Stimulated activated CD4-positive, alpha-beta T cell treated with anti-CD3 and anti-CD28 coated beads, TNF-alpha, amount 100 ng/mL, for 4 hours (primary cell): ENCODE measurements at places on chromosomes 1 and 21.
A peak's percentile ranks its signal among the peaks of the same experiment; 100 is the strongest.

DNA sequence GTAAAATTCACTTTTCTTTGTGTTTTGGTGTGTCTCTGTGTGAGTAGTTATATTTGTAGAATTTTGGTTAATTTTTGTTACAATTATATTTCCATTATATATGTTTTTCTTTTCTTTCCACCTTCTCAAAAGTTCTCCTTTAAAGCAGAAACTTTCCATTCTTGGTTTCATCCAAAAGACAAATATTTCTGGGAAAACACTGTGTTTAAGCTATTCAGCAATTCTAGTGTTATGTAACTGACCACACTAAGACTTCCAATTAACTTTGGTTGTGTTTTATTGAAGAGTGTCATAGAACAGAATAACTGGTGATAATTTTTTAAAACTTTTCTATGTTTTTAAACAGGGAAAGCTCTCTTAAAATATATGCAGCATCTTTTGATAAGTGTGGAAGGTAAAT lies 13.6 kb upstream of the RGL1 start:
- DNase-seq, result no peak

GRCh38 chr1:200668514-200669313 lies 993 bp downstream of the DDX59 start:
- DNase-seq, result no peak

GRCh38 chr1:8524627-8525157 lies 206.8 kb downstream of the SLC45A1 start:
- DNase-seq, result no peak

DNA sequence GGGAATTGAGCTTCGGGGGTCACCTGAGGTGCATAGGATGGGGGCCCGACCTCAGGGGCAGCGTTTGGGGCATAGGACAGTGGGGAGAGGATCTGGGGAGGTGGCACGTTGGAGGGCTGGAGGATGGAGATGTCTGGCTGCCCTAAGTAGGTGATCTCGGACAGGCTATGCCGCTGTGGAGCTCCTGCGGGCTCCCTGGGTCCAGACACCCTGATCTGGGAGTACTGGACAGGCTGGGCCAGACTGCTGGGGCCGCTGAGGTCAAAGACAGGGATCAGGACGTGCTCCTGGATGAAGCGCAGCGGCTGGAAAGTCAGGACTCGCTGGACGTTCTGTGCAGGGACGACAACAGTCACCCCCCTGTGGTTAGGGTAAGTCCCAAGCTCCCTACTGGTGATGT lies 9.5 kb upstream of the MYOM3 start:
- no peak for DNase-seq

- no peak for DNase-seq
These were observed 38.6 kb downstream of the KCNN3 start for GRCh38 chr1:154831462-154831861.

GRCh38 chr1:199774433-199775089 lies 252.9 kb upstream of the NR5A2 start:
- no peak for DNase-seq

DNA sequence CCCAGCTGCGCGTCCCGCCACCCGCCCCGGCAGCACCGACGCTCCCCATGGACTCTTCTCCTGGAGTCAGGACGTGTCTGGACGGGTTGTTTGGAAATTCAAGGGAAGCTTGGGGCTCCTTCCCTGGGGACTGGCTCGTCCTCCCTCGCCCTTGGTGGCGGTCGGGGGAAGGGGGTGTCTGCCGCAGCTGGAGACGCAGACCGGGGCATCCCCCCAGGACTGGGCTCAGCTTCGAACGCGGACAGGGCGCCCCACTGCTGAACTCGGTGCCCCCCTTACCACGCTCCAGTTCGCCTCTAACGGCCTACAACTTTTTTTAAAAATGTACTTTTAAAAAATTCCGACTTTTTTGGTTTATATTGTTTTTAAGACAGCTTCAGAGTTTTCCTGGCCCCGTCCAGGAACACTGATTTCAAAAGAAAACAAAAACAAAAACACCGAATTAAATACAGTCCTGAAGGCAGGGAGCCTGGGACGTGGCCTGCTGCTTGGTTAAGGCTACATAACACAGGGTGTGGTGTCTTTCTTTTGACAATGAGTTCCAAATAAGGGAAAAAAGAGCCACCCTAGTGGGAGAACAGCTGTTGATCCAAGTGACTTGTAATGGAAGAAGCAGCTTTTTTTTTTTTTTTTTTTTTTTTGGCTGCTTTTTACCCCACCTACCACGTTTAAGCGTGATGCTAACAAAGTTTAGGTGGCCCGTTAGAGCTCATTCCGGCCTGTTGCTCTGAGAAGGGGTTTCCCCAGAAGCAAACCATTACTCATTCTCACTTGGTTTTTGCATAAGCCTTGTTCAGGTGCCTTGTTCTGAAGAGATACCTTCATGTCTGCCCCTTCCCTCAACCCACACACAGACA lies 862 bp upstream of the DIPK1A start:
- peak; percentile 26 for DNase-seq
